ENCODE measurements at places on chromosomes 5 and 9.

- no peak for DNase-seq
These were observed 9.7 kb upstream of the COL5A1 start for GRCh38 chr9:134631881-134632280.

DNA sequence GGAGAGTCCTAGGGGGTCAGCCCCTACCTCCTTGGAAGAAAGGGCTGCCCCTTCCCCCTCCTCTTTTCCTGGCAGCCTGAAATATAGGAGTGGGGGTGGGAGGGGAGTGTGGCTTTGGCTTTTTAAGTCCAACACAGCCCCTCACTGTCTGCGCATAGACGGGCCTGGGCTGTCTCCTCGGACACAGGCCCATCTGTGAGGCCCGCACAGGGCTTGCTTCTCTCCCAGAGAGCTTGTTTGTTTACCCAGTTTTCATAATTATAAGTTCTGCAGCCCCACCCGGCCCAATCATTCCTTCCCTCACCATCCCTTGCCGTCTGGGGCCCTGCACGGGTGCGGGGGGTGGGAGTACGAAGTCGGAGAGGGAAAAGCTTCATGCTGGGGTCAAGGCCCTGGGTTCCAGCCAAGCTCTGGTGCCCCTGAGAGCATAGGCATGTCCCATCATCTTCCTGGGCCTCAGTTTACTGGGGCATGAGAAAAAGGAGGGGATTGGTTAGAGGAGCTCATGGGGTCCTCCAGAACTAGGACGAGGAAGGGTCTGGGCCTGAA lies 54.0 kb upstream of the STXBP1 start:
- DNase-seq = no peak

DNA sequence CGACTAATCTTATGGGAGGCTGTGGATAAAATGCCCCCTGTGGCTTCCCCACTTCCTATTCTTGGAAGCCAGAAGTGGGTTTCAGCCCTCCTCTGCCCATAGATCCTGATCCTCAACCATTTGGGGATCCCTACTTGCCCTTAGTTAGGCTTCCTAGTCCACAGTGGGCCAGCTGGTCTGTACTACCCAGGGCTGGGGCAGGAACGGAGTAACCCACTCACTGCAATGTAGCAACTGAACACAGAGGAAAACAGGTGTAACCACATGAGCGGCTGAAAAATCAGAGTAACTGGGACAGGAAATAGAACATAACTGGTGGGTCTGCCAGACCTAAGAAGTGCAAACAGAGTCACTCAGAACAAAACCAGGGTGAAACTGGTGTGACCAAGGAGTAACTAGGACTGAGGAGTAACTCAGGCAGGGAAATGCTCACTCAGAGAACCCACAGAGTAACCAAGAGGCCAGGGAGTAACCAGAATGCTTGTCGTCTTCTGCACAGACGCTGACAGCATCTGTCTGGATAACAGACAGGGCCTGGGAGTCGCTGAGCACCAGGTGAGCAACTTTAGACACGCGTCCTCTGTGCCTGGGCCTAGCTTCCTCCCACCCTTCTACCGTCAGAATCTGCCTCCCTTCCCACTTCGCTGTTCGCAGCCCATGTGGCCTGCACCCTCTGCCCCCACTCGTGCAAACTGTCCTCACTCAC lies 1.0 kb downstream of the AQP3 start:
- peak; percentile 62 for DNase-seq

- DNase-seq = no peak
These were observed 56.3 kb downstream of the RNF180 start for GRCh38 chr5:64221911-64222310.

DNA sequence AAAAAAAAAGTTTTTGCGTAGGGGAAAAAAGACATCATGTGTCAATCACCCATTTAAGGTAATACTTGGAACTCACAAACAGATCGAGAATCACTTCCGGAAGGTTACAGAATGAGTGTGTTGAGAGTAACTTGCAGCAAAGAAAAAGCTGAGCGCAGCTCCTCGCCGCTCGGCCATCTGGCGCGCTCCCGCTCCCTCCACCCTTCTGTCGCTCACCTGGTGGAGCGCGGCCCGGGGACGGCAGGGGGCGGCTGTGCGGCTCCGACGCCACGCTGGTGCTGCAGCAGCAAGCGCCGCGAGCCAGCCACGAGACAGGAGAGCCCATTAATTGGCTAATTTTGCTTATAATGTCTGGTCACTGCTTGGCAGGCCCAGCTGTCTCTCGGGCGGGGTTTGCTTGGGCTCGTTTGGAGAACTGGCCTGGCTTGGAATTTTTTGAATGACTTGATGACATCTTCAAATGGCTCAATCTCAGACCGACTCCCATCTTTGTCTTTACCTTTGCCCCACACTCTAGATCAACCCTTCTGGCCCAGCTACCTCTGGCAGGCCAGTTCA lies 601.8 kb downstream of the CCDC171 start:
- no peak for DNase-seq

DNA sequence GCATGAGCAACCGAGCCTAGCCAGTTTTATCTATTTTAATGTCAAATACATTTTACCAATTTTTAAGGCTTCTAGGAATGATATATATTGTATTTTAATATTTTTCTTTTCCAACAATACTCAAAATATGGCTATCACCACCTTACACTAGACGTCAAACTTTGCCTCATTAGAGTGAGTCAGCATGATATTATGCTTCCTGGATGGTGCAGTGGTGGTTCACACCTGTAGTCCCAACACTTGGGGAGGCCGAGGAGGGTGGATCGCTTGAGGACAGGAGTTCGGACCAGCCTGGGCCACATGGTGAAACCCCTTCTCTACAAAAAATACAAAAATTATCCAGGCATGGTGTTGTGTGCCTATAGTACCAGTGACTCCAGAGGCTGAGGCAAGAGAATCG lies 7.3 kb upstream of the CDC14B start:
- DNase-seq = no peak

DNA sequence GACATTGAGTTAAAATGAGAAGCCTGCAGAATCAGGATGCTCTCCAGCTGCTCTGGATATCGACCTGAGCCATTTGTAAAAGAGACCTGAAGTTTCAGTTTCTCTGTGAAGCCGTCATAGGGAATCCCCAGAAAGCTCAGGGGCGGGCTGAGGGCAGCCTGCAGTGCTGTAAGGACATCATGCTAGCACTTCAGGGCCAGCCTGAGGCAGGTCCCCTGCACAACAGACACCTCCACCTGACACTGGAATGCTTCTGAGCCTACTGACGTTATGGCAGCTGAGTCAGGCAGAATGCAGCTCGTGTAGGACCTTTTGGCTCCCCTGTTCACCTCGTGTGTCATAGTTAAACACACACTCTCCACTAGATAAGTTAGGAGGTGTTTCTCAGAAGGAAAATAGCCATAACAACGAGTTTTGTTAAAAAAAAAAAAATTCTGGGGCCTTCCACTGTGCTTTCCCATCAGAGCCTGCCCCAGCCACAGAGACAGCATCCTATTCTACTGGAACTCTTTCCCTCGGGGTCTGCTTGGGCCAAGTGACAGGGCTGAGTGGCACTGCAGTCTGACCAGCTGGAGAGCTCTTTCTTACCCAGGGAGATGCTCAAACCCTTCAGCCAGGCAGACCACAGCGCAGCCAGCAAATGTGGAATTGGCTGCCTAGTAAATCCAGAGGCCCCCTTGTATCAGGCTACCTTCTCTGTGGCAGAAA lies 354.9 kb downstream of the DIRAS2 start:
- no peak for DNase-seq

- no peak for DNase-seq
These were observed 33.0 kb downstream of the LARP1 start for GRCh38 chr5:154788212-154788611.

GRCh38 chr9:123089040-123089439 lies 55.6 kb downstream of the GPR21 start:
- no peak for DNase-seq

DNA sequence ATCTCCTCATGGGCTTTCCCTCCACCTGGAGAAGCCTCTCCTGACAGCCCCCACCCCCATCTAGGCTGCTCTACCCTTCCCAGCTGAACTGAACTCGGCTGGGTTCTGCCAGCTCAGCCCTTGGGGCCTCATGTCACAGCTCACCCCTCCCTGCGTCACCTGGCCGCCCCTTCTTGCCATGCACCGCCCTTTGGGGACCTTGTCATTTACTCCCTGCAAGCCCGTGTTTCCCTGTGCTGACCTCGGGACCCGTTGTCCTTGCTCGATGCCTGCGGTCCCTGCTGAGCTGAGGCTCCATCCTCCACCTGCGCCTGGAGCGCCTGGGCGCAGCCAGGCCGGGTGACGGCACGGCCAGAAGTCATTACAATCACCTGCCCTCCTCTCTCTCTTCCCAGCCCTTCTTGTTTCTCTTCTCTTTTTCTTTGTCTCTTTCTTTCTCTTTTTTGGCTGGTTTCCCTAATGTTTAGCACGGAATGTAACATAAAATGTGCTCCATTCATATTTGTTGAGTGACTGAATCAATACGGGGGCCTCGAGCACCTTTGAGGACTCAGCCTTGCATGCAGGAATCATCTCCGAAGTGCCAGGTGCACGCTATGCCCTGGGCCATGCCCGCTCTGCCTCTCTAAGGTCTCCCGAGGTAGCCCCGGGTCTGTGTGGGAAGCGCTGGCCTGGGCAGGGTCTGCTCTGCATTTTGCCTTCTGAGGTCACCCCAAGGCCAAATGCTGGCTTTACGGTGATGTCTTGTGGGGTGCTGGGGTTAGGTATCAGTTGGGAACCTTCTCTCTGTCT lies 48.1 kb upstream of the COL5A1 start:
- DNase-seq = no peak

GRCh38 chr5:1105350-1106265 lies 6.3 kb downstream of the SLC12A7 start:
- DNase-seq = peak; percentile 52

- DNase-seq = no peak
These were observed 387.0 kb downstream of the TLR4 start for GRCh38 chr9:118091226-118091625.
